Stomach (tissue), 19 donors: ENCODE measurements at places on chromosomes 7 and 10.

DNA sequence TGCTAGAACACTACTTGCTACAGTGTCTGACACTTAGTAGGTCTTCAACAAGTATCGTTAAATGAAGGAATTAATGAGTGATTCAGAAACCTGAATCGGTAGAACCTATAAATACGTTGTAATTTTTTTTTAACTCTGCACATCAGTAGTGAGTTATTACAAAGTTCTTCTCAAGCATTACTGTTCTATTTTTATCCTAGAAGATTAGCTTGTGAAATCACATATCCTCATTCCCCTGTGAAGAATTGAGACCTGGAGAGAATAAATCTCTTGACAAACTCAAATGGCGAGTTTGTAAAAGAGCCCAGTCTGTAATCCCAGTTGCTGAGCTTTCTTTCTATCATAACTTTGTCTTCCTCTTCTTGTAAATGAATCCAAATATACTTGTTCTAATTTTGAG, 34.7 kb downstream of the HYAL4 start:
- DNase-seq, result no peak

GRCh38 chr10:110568055-110568735, 700 bp downstream of the SMC3 start:
- DNase-seq, result no peak

DNA sequence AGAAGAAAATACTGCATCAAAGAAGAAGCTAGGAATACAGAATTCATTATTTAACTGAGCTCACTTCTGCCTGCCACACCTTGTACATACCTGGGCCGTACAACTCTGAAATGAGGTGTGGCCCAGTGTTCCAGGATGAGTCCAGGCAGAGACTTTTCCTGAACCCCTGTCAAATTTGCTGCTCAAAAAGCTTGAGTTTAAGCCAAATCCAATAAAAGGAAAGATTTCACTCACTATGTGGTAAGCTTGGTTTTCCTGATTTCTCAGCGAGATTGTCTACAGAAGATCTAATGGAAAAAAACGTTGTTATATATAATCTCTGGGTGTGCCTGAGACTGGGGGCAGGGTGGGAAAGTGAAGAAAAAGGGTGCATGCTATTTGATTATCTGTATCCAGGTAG, 72.1 kb upstream of the EGFR start:
- DNase-seq, result peak; percentile 29

- no peak for DNase-seq
Measured at GRCh38 chr10:14549496-14549895, 218.8 kb upstream of the FRMD4A start.

DNA sequence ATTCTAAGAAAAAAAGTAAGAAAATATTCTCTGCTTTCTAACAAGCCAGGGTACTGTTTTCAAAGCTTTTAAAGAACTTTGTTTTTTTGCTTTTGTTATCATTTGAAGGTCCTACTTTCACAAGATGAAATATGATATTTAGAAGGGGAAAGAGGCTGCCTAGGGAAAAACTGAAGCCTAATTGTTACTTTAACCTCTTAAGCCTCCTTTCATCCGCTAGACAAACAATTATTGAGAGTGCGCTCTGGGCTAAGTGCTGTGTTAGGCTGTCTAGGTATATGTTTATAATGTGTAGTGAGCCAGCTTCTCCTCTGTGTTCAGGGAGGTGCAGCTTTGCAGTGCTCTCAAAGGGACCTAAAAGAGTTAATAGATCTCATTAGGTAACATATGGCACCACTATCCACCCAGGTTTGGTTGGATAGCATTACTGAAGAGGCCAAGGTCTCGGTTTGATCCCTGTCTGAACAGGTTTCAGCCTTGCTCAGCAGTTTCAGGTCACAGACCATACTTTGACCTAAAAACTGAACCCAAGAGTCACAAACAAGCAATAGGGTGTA, 17.9 kb downstream of the PDK4 start:
- peak; percentile 34 for DNase-seq

GRCh38 chr10:11330383-11331045, 280.9 kb downstream of the USP6NL start:
- peak; percentile 66 for DNase-seq

DNA sequence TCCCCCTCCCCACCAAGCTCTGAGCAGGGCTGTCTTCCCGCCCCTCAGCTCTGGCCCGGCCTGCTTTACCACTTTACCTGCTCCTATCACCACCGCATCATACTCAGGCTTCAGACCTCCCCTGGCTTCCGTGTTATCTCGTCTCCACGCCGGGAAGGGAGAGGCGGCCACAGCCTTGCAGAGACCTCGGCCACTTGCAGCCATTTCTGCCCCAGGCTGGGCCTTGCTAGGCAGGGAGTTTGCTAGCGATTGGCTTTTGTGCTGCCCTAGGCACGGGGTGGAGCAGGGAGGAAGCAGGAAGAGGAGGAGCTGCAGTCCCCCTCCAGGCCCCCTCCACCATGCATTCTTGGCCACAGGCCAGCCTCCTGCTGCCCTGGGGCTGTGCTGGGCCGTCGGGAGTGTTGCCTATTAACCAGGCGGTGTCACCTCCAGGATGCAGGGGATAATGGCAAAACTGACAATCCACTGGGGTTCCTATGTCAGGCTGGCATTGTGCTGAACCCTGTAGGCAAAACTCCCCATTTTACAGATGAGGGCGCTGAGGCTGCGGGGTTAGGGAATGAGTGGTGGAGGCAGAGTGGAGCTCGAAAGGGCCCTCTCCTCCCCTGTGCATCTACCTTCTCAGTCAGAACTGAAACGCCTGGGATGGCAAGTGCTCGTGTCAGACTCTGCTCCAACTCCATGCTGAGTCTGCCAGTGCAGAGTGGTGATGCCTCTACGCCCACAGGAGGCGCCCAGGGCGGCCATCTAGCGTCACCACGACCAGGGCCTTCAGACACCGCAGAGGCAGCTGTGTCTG, at the start of gene PYROXD2:
Gene PYROXD2 (minus strand): TSS at position 251 of the 799 bp plus-strand sequence. CDS start 47 bp downstream, at position 204.
- DNase-seq, result peak; percentile 97

GRCh38 chr10:59991661-59992060, 85.3 kb upstream of the CCDC6 start:
- DNase-seq, result peak; percentile 87

- no peak for DNase-seq
Measured at GRCh38 chr7:150503155-150503554, 11.5 kb upstream of the GIMAP7 start.

DNA sequence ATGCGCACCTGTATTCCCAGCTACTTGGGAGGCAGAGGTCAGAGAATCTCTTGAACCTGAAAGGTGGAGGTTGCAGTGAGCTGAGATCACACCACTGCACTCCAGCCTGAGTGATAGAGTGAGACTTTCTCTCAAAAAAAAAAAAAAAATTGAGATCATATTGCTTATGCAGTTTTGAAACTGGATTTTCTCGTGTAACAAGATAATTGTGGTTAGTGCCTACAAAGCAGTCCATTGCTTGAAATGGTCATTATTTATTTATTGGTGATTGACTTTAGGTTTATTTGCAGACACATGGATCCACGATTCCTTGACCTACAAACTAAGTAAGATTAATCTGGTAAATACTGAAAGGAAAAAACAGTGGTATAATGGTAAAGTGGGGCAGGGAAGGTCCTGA, 149.8 kb downstream of the TAX1BP1 start:
- DNase-seq, result no peak

GRCh38 chr7:99742737-99743394, 7.9 kb upstream of the CYP3A7 start:
- no peak for DNase-seq

DNA sequence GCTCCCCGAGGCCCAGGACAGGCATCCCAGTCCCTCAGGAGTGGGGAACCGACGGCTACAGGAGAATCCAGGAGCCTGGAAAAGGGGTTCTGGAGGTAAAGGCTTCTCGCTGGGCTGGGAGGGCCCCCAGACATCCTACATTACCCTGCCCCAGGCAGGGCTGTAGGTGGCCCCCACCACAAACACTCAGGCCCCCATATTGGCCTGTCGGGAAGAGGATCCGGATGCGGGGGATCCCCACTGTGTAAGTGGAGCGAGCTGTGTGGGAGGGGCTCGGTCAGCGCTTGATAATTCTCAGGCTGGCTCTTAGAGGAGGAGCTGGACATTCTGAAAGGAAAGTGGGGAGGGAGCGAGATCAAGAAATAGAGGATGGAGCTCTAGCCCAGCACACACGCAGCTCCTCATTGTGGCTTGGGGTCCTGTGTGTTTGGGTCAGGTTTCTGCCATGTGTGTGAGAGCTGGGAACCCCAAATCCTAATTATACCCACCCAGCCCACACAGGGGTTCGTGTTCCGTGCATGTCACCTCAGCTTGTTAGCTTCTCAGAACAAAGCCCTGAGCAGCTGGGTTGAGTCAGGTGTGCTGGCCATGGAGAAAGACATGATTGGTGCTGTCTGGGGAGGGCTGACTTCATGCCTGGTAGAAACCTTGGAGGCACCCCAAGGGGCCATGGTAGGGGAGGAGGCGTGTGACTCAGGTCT, 49.4 kb downstream of the ZNF467 start:
- no peak for DNase-seq

DNA sequence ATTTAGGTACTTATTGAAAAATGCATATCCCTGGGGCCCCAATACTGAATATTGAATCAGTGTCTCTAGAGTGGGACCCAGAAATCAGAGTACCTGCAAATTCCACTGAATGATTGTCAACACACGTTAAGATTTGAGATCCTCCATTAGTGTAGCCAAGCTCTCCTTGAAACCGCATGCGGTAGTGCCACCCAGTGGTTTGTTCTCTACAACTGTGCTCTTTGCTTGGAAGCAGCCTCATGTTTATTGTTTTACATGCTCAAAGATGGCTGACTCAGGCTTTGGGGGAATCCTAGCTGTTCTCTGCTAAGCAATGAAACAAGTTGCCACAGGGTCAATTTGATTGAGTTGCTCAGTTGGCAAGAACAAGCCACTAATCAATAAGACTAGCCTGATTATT, 340.2 kb upstream of the CELF2 start:
- DNase-seq, result peak; percentile 30

DNA sequence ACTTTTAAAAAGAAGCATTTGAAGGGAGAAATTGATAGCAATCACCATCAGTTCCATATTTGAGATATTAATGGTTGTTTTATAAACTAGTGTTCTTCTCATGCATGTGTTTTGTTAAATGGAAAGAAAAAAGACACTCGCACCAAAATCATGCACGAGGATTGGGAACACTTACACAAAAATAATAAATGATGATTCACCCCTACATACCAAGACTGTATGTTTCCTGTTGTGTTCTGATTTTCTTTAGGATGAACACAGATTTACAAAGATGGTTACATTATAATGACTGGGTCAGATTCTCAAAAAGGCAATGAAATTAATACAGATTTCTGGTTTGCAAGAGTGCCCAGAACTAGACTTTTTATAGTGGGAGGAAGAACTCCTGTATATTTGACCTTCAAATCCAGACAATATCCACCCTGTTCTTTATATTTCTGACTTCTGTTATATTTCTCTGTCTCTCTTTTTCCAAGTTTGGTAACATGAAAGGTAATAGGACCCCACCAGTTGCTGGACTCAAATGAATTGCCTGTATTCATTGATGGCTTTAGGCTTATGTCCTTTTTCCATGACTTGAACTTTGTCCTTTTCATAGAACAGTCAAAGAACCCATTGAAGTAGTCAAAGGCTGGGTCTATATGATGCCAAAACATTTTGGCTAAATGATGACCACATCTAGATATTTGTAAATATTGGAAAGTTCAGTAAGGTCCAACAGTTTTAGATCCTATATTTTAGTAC, 54.4 kb downstream of the SEMA3A start:
- DNase-seq, result no peak

GRCh38 chr7:109835577-109835976, 1255.3 kb upstream of the LRRN3 start:
- no peak for DNase-seq

- peak; percentile 87 for DNase-seq
Measured at GRCh38 chr7:106071356-106071998, 40.6 kb downstream of the SYPL1 start.

DNA sequence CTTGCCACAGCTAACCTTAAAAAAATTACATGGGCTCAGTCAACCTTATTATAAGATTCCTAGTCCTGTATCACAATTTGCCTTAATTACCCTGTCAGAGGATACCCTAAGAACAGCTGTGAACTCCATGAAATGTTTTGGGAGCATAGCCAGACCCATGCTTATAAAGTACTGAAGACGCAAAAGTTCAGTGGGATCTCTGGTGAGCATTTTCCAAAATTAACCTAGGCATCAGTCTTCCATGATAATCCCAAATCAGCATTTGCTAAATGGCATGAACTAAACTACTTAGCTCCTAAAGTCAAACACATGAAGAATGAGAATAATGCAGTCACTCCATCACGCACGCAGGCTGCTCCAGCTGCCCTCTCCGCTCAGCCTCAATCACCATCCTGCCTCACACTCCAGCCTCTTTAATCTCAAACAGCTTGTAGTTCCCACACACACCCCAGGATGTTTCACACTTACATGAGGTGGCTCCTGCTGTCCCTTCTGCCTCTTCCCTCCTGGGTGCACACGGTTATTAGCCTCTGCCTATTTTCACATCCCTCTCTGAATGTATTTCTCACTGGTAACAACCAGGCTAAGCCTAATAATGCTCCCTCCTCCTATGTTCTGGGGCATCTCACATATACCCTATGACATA, 15.3 kb downstream of the IGF2BP3 start:
- DNase-seq, result no peak

DNA sequence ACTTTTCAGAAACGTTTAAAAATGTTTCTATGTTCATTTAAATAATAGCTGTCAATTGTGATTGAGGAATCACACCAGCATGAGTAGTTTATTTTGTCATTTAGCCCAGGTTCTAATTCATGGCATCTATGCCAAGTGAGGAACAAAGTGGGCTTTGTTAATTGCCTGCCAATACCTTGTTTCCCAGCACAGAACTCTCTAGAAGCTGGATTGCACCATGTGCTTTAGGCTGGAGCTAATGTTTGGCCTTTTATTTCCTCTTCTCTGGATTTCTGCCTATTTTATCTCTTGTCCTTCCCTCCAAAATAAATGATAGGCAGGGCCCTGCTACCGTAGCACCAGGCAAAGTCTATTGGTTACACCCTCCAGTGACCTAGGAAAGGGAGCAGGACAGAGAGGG, 109.9 kb upstream of the ITGB1 start:
- no peak for DNase-seq

GRCh38 chr10:70926226-70927000, 38.0 kb upstream of the PCBD1 start:
- DNase-seq, result no peak

DNA sequence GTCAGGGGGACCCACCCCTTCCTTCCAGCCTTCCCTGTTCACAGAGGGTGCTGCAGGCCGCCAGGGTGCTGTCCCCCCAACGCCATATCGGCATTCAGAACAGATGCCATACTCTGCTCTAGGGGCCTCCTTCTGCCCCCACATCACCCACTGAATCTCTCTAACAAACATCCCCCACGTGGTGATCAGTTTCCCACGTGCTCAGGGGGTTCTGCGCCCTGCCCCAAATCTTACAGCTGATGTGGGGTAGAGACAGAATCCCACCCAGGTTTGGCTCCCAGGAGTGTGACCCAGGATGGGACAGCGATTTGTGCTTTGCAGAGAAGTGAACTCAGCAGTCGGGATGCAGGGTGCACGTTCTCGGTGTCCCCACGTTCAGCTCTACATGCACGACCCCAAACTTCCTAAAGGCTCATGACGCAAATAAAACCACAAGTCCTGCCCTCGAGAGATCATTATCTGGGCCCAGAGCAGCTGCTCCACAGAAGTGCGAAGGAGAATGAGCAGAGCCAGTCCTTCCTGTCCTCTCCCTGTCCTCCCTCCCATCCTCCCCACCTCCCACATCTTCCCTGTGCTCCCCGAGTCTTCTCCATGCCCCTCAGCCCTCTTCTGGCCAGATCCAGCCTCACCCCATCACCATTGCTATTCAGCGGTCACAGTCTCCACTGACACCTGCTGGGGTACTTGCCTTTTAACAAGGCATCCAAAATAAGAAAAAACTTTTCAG, 423.4 kb downstream of the DNAJB6 start:
- no peak for DNase-seq

GRCh38 chr7:41979834-41980307, 257.1 kb downstream of the GLI3 start:
- DNase-seq, result peak; percentile 76
